ENCODE measurements at places on chromosomes 1 and 21. TPM values are rescaled to one million over a fixed set of nuclear protein-coding genes. Genes with fewer than 3 reads are reported as not detected.

The PSMB2 gene
- 104 TPM for total RNA-seq

The TRIM67 gene
- total RNA-seq = 0.21 TPM

The CD1C gene
- total RNA-seq = not detected

The DDAH1 gene
- total RNA-seq = 6.9 TPM

The PTPRC gene
- total RNA-seq = 0.01 TPM

The UBE2U gene
- not detected for total RNA-seq

The LCE2A gene
- total RNA-seq = not detected

The OR2M3 gene
- not detected for total RNA-seq

The LRRC3 gene
- total RNA-seq = 1.9 TPM

The CATSPERE gene
- 0.05 TPM for total RNA-seq

The SPATA17 gene
- total RNA-seq = 3.0 TPM

The TTC34 gene
- total RNA-seq = 0.03 TPM

The CFAP107 gene
- total RNA-seq = not detected

The CD2 gene
- not detected for total RNA-seq

The SOX13 gene
- total RNA-seq = 19.0 TPM

The CCDC185 gene
- total RNA-seq = 0.13 TPM

The TFF2 gene
- not detected for total RNA-seq

The ADAMTS5 gene
- not detected for total RNA-seq

The SHISA4 gene
- total RNA-seq = 17.3 TPM

The SLFNL1 gene
- not detected for total RNA-seq

The OR2T11 gene
- not detected for total RNA-seq

The FMOD gene
- 0.01 TPM for total RNA-seq

The SIM2 gene
- 10.6 TPM for total RNA-seq

The PRPF38B gene
- total RNA-seq = 24.2 TPM

The ERVH48-1 gene
- total RNA-seq = not detected

The CNR2 gene
- not detected for total RNA-seq

The A3GALT2 gene
- total RNA-seq = not detected

The LINGO4 gene
- not detected for total RNA-seq

The GPR52 gene
- not detected for total RNA-seq

The AGO3 gene
- total RNA-seq = 8.9 TPM

The PAPPA2 gene
- total RNA-seq = not detected

The PLA2G2D gene
- not detected for total RNA-seq

The GRIK3 gene
- total RNA-seq = not detected

The DOP1B gene
- total RNA-seq = 3.6 TPM

The S100B gene
- not detected for total RNA-seq

The SKI gene
- total RNA-seq = 23.4 TPM

The RPTN gene
- total RNA-seq = not detected
